Myocyte (in vitro differentiated cells): ENCODE measurements at places on chromosomes 12 and 14. TPM values are rescaled to one million over a fixed set of nuclear protein-coding genes. Genes with fewer than 3 reads are reported as not detected.

- no peak for DNase-seq
Observed at GRCh38 chr12:99332936-99333591, 314.5 kb upstream of the GARIN6 start.

DNA sequence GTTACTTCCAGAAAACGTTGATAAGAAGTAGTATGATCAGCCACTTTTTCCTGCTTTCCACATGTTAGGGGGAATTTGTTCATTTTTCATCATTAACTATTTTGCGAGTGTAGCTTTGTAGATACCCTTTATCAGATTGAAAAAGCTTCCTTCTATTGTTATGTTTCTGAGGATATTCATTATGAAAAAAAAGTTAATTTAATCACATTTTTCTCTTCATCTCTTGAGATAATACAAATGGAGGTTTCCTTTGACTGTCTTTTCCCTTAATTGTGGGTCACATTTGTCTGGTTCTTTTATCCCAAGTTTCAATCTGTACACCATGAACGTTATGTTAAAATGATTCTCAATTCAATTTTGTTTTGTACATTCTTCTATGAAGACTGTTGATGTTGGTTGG lies 875.7 kb downstream of the SLC6A15 start:
- no peak for DNase-seq

GRCh38 chr12:94867066-94867855 lies 136.2 kb downstream of the NDUFA12 start:
- DNase-seq = peak; percentile 93

DNA sequence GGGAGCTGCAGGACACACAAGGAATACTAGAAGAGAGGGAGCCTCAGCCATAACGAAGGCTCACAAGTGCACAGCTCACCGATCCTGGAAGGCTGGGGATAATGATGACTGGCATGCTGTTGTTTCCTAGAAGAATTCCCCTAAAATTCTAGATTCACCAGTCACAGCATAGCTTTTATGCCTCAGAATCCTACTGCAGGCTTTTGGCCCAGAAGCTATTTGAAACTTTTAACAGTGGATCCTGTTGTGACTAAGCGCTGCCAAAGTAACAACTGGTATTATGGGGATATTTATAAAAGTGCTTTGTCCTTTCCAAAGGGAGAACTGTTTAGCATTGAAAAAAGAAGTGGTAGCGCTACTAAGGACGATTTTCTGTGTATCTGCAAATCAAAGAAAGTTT lies 214.1 kb upstream of the PELI2 start:
- peak; percentile 31 for DNase-seq

DNA sequence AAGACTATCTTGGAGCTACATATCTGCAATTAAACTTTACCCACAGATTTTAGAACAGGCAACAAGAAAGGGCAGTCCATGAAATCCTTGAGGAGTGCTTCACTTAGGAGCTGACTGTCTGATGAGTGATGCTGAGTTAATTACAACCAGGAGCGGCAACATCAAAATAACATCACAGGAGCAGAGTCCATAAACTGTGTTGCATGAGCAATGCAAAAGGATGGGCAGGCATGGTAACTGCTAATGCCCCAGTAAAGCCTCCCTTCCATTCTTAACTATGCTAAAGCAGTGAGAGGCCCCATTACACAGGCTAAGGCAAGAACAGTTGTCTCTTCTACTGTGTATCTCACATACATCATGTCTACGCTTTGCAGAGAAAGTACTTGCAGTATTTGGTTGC lies 156.6 kb downstream of the PAX9 start:
- no peak for DNase-seq

DNA sequence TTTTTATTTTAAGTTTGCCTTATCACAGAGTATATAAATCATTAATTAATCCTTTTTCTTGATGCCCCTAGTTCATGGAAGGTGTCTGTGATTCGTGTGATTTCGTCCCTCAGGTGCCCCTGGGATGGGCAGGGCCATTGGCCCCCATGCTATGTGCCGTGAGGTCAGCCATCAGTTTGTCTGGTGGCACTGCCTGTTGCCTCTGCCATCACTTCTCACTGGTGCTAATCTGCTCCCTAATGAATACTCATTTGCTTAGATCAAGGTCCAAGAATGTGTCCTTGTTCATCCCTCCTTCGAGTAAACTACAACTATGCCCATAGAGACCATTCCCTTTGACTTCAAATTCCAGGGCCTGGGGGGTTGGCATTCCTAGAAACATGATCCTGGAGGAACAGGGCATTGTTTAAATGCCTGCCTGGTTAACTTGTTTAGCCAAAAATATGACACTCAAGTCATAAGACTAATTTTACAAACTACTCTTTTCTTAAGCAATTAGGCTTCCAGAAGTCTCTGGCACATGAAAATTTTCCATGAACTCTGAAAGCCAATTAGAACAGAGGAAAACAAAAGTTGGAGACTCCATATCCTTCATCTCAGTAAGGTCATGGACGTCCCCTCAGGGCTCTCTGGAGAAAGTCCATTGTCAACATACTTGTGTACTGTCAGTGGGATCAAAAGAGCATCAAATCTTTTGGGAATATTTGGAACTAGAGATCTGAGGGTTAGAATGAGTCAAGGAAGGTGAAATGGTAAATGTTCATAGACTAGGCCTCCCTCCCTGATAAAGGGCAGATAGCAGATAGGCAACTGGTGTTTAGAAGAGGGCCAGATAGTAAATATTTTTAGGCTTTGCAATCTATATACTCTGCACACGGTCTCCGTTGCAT lies 90.9 kb upstream of the PLXNC1 start:
- peak; percentile 76 for DNase-seq

GRCh38 chr12:97435153-97435552 lies 27.5 kb upstream of the RMST start:
- no peak for DNase-seq

Gene SYNE3
- 5.2 and 5.9 TPM in 2 replicates for total RNA-seq

Gene ST8SIA1
- 1.6 and 5.6 TPM in 2 replicates for total RNA-seq

GRCh38 chr12:112236386-112236785 lies 111.0 kb downstream of the TRAFD1 start:
- DNase-seq = peak; percentile 75

Gene SAMD15
- total RNA-seq = 0.99 and 1.7 TPM in 2 replicates

DNA sequence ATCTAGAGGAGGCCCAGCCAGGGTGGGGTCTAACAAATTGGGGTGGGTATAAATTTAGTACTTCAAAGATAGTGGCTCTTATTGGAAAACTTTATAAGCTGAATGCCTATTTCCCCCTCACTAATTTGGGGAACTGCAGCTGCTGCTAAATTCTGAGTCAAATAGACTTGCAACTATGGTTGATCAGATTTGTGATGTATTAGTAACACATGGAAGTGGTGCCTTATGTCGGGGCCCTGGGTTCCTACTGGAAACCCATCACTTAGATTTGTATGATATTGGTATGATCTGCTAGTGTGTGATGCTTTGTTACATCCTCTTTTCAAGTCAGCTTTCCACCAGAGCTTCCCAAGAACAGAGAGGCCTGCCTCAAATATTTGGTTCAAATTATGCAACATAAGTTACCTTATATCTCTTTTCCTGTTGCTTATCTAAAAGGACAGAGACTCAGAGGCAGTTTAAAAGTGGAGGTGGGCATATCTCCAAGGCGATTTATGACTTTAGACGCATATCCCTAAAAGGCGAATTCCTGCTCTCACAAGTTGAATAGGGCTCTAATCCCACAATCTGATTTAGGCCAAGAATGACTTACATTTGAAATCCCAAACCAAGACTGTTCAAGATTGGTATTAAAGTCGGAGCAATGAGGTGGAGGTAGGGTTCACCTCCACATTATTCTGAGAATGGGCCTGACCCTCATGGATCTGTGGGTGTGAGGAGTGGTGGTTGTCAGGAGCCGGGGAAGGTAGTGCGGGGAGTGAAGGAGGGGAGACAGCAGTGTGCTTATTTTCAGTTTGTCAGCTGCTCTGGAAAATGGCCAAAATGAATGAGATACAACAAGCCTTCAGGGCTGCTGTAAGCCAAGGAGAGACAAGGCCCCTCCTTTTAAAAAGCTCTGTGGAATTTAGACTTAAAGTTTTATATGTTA lies 425.8 kb downstream of the RAD51B start:
- peak; percentile 96 for DNase-seq

GRCh38 chr14:85112762-85113161 lies 417.2 kb upstream of the FLRT2 start:
- no peak for DNase-seq

DNA sequence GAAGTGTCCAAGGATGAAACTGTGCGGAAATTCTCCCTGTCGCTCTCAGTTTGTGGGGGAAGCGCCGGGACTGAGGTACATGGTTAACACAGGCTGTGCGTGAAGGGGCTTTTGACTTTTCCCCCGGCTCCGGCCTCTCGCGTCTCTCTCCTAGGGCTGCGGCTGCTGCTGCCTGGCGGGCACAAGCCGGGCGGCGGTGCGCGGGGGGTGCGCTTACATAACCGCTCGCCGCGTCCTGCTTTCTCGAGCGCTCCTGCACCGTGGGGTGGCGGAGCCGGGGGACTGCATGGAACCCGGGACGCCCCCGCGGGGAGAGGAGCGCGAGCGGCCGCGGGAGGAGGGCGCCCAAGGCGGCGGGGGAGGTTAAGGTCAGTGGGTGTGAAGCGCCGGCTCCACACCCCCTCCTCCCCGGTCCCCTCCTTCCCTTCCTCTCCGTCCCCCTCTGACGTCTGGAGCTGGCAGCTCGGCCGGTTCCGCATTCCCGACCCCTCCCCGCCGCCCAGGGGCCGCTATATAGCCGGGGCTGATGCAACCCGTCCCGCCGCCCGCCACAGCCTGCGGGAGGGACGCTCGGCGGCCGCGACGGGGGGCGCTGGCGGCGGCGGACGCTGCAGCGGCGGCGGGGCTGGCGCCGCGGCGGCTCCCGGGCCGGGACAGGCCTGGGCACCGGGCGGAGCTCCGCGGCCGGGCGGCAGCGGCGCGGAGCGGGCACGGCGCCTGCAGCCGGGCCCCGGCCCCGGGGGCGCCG lies at the start of gene JDP2:
JDP2 (plus strand) TSS at position 541 of the 748 bp plus-strand sequence. CDS start 9,899 bp downstream, outside the sequence.
- peak; percentile 87 for DNase-seq

- no peak for DNase-seq
Observed at GRCh38 chr14:94394581-94395207, 6.3 kb upstream of the SERPINA1 start.

DNA sequence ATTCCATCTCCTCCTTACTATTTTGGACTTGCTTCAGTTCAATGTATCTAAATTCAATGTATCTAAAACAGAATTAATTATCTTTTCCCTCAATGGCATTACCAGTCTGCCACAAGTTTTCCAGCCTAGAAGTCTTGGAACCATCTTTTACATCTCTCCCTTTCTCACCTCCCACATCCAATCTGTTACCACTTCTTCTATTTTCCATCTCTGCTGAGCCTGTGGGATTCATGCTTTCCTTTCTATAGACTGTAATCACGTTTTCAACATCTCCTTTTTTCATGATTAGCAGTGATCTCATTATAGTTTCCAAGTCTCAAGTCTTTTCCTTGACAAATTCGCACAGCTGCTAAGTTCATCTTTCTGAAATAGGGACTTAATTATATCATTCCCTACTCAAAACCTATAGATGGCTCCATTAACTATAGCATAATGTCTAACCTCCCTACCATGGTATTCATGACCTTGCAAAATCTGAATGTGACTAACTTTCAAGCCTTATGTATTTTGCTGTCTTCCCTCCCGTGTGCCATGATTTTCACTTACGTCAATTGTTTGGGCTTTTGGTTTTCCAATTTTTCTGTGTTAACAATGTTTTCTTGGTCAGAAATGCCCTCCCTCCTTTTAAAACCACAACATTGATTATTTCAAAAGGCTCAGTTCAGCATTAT lies 20.5 kb upstream of the PTPRB start:
- no peak for DNase-seq

DNA sequence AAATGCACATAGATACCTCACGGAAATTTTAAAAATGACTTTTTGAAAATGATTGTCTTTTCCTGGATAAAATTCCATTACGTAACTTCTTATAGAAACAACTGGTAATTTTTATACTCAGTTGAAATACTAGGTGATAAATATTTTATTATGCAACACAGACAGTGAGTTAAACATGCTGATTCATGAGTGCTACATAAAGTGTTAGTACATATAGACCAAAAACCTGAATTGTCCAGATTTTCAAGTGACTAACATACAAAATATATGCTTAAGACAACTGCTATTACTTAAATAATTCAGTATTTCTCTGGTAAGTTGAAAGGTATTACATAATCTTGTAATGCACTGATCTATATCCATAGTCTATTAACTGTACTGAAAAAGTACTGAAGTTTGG lies 11.9 kb downstream of the PTPRO start:
- no peak for DNase-seq

DNA sequence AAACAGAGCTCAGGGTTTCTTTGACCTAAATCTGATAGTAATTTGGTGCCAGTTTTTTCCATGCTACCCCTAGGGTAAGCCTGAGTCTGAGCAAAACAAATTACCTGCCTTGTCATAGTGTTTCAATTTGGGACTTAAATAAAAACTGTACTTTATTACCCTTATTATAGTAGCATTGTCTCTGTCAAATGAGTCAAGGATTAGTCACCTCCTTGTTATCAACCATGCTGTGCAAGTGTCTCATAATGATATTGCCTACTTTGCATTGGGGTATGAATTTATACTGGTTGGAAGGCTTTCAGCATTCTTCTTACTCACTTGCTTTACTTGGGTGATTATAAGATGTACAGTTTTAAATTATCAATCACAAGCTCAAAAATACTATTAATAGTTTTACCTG lies 380.0 kb downstream of the LRFN5 start:
- DNase-seq = no peak

- no peak for DNase-seq
Observed at GRCh38 chr14:63725786-63726460, 1.9 kb downstream of the SGPP1 start.

- no peak for DNase-seq
Observed at GRCh38 chr12:91937009-91937408, 208.6 kb downstream of the BTG1 start.

- no peak for DNase-seq
Observed at GRCh38 chr14:71338153-71338552, 430.9 kb downstream of the PCNX1 start.

GRCh38 chr12:109393437-109394345 lies 46.0 kb downstream of the MYO1H start:
- peak; percentile 72 for DNase-seq

DNA sequence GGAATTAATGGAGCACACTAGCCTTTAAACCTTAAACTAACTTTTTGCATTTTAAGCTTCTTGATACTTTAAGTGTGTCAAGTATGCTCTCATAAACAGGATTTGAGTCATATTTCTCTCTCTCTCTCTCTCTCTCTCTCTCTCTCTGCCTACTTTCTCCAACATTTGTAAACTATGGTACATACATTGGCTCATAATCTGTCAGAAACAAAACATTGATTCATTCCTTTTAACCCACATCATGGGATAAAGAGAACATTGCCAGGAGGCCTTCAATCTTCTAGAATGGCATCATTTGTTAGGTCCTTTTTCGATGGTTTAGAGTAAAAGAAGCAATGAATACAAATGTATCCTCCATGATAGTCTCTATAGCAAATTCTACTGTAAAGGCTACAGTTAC lies 81.6 kb upstream of the RERGL start:
- DNase-seq = no peak

DNA sequence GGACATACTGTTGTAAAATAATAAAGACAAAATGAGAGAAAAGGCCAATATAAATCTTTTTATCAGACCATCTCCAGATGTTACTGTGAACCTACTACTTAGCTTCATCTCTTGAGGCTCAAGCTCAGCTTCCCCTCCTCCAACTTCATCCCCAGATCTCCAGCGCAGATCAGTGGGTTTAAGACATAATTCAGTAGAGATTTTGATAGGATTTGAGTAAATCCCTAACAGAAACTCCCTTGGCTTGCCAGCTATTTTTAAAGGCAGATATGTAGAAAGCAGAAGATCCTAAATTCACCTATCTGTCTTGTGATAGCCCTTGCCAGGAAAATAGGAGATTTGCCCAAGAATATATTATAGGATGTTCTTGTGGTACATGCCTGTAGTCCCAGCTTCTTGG lies 236.7 kb downstream of the FBXL14 start:
- no peak for DNase-seq

Gene BHLHE41
- total RNA-seq = 5.9 and 6.3 TPM in 2 replicates

GRCh38 chr12:108620236-108620879 lies 13.3 kb downstream of the SELPLG start:
- no peak for DNase-seq
